ENCODE measurements at places on chromosomes 3 and 15.

DNA sequence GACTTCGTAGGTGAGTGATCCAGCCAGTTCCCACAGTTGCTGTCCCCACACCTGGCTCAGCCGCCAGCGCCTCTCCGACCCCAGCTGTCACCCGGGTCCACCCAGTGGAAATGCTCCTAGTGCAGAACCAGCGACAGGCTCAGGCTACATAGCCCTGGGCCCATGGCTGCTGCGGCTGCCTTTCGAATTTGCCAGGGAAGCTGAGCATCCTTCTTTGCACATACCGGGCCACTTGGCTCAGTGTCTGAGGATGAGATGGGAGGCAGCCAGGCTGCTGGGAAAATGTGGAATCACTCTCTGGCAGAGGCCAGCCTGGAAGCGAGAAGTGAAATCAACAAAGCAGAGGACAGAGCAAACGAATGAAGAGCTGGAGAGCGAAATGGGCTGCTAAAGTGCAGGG is 80.1 kb downstream of the ST8SIA2 start:
- DNase-seq, result no peak

DNA sequence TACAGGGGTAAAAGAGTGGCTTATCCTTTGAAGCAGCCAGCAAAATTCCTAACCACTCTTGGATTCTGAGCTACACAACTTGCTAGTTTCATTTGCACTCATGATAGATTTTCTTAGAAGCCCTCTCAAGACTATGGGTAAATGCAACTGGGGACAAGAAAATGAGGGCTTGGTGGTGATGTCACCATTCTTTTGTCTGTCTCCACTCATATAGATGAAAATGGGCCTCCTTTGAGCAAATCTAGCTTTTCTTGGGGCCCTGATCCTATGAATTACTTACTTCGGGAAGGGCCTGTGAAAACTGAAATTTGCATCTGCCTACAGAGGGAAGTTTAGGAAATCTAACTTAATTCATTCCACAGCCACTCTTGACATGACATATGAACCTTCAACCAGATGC is 486.3 kb downstream of the MAGI1 start:
- DNase-seq, result no peak

GRCh38 chr3:65503776-65504175 is 534.9 kb downstream of the MAGI1 start:
- DNase-seq, result no peak

DNA sequence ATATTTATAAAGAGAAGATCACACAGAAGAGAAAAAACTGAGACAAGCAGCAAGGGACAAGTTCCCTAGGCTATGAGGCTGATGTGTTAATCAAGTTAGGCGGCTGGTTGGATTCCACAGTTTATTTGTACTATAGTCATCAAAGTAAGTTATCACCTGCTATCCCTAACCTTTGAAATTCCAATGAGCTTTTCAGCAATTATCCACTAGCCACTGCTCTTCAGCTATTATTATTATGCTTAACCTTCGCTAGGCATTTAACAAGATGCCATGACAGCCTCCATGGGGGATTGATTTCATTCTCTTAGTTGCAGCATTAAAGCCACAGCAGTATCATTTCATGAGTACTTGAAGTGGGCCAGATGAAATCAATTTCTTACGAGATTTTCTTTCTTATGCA is 699.5 kb upstream of the NAALADL2 start:
- DNase-seq, result no peak

- DNase-seq, result no peak
These were observed 50.1 kb downstream of the B3GALNT1 start for GRCh38 chr3:161054860-161055604.

DNA sequence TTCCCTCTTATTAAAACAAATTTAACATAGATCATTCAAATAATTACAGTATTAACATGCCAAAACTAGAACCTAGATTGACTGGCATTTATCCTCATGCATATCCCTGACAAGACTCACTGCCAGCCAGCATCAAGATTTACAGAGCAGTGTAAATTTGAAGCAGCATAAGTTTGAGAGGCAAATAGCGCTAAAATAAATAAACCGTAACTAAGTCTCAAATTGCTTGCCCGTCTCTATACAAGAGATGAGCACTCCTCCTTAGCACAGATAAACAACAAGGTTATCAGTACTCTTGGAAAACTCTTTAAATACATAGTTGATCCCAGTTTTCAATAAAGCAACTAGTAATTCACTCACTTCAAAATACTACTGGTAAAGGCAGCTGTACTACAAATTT is 29.6 kb downstream of the MSL2 start:
- no peak for DNase-seq

DNA sequence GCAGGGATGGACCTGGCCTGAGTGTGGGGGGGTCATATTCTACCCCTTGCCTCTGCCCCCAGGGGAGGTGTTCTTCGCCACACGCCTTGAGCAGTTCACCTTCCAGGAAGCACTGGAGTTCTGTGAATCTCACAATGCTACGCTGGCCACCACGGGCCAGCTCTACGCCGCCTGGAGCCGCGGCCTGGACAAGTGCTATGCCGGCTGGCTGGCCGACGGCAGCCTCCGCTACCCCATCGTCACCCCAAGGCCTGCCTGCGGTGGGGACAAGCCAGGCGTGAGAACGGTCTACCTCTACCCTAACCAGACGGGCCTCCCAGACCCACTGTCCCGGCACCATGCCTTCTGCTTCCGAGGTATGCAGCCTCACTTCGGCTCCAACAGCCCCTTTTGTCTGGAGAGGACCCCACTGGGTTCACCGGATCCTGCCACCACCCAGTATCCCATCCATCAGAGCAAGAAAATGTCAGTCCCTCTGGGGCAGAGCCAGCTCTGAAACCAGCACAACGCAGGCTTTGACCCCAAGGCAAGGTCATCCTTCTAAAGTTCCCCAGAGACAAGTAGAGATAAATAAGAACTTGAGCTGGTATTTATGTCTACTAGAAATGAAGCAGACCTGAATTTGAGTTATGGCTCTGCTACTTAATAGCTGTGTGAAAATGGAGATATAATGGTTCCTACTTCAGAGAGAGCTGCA is 45.8 kb downstream of the HAPLN3 start:
- no peak for DNase-seq

DNA sequence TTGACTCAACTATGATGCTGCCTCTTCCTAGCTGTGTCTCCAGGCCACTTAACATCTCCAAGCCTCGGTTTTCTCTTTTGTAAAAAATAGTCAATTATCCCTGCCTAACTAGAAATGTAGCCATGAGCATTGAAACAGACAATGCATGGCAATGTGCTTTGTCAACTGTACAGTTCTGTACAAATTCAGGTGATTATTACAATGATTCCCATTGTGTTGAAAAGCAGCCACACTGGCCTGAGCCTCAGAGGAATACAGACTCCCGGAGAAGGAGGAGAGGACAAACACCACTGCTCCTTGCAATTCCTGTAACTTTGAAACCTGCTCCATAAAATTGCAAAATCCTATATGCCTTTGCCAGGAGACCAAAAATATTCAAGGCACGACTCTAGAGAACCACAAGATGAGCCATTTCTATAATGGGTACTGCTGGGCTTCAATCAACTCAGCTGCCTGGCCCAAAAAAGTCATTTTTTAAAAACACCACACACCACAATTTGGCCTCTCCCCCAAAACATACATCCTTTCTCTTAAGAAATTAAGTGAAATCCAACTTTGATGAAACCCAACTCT is 28.6 kb downstream of the DAPK2 start:
- DNase-seq, result no peak

DNA sequence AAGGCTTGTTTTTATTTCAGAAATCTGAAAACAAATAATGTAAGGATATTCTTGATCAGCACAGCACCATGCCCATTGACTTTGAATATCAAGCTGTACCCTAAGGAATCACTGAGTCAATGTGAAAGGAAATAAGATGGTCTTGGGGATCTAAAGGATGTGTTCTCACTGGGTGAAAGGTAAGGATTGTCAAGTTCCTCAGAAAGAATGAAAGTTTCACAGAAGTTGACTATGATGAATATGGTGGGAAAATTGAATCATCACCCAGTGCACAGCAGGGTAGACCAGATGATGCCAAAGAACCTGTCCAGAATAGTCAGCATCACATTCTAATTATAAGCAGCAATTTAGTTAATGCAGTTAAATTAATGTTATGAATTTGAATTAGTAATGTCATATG is 16.2 kb downstream of the ERC2 start:
- no peak for DNase-seq

DNA sequence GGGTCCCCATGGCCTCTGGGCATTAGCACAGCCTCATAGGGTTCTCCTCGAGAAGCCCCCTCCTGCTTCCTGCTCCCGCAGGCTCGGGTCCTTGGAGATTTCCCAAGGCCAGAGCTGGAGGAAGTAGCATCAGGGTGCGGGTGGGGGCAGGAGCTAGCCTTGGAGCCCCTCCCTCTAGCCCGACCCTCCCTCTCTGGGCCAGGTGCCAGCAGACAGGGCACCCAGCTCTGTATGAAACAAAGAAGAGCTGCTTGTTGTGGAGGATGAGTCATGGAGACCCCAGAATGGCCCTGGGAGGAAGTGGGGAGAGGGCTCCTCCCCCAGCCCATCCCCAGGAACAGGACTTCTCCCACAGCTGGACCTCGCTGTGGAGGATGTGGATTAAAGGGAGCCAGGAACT is 29.2 kb downstream of the EPHB3 start:
- no peak for DNase-seq

DNA sequence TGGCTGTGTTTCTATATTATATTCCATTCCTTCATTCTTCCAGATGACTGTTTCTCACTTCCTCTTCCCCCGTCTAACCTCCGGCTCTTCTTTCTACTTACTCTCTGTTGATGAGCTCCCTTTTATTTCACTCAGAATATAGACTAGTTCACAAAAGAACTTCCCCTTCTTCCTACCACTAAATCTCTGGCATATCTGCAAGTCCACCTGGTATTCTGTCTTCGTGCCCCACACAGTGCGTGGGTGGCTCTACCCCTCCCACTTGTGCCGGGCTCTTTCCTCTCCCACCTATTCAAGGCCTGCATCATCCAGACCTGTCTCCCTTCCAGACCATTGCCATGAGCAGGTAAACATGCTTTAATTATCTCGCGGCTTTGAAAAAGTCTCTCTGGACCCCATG is 73.0 kb downstream of the SCN10A start:
- no peak for DNase-seq

GRCh38 chr3:101542957-101543356 is 18.7 kb upstream of the TRMT10C start:
- no peak for DNase-seq

- DNase-seq, result peak; percentile 0
These were observed 25.5 kb upstream of the SNRPA1 start for GRCh38 chr15:101320501-101321052.

DNA sequence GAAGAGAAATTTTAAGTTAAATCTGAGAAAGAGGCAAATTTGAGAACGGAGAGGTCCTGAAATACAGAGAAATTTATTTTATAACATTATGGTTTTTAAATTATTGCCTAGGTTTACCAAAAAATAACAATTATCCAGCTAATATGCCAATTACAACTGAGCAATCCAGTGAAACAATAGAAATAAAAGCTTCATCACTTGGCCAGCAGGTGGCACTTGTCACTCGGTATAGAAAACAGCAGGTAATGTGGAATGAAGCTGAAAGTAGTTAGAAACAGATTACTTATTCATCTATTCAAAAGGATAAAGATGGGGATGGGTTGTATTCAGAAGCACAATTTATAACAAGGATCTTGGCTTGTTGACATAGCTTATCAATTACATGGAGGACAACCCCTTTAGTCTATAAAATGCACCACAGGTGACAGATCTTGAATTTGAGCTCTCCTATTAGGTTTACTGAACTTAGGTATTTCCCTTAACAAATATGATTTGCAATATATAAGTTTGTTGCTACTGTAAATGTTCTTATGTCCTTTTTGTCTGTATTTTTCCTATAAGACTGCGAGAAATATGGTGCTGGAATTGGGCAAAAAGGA is 70.1 kb upstream of the GUCA1C start:
- DNase-seq, result no peak

DNA sequence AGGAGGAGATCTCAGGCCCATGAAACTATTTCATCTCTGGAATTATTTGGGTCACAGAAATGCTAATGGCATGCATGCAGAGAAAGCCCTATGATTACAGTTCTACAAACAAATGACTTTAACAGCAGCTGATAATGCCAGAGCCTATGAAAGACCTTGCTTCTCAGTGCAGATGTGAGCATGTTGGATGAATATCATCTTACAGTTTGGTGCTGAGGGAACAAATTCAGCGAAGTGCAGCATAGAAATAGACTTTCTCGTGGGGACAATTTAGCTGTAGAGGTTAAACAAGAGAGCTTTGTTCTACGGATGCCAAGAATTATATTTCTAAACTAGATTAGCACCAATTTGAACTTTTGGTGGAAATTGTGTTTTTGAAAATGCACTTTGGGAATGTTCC is 27.7 kb downstream of the PTX3 start:
- DNase-seq, result no peak

GRCh38 chr3:175105066-175105465 is 245.9 kb downstream of the NAALADL2 start:
- no peak for DNase-seq

DNA sequence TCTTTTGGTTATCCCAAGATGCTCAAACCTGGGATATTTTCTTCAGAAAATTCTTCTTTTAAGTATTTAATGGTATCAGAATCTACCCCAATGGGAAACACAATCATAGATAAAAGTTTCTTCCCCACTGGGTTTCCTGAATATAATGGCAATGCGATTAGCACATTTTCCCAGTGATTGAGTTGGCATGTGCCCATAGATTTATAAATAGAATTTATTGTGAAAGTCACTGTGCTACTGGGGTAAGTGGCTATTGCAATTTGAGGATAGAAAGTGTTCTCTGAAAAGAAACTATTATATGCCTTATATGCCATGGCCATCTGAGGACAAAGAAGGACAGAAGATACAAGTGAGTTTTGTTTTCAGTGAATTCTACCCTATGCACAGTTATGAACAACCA is 99.0 kb upstream of the RBMS3 start:
- DNase-seq, result no peak

DNA sequence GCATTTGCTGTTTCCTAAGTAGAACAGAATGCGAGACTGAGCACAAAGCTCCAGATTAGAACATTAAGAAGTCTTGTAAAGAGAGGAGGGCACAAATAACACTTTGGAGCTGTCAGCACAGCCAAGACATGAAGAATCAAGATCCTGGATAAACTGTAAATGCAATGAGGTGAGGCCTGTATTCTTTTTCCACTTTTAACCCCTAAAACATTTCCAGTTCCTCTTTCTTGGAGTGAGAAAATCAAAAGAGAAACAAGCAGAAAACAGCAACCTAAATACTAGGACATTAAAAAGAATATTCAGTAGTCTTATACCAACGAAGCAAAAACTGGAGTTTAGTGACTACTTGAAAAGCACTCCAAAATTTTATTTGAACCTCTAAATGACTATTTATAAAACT is 204.3 kb downstream of the ZBTB20 start:
- DNase-seq, result no peak

GRCh38 chr15:34847598-34847997 is 52.2 kb upstream of the ACTC1 start:
- no peak for DNase-seq

GRCh38 chr3:72961752-72962151 is 34.9 kb upstream of the PPP4R2 start:
- no peak for DNase-seq

DNA sequence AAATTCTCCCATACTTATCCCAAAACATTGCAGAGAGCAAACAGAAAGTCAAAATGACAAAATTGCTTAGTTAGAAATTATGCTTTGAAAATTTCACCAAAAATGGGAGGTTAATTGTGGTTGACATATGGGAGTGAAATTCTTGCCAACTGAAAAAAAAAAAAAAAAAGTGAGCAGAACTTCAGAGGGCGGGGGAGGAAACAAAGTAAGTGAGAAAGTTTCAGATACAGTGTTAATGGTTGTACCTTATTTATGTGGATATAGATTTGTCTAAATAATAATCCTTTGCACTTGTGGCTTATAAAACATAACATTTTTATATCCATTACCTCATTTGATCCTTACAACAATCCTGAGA is 91.5 kb upstream of the RAP2B start:
- no peak for DNase-seq

- DNase-seq, result peak; percentile 63
These were observed 18.7 kb upstream of the HDAC11 start for GRCh38 chr3:13461169-13462124.

All from NCI-H2029 (cell line).